Naive thymus-derived CD8-positive, alpha-beta T cell (primary cell): ENCODE measurements at places on chromosomes 2 and 18. TPM values are rescaled to one million over a fixed set of nuclear protein-coding genes. Genes with fewer than 3 reads are reported as not detected.

The DSG1 gene
- total RNA-seq, result not detected

The SULT6B1 gene
- total RNA-seq, result not detected

The KRTCAP3 gene
- 20.9 TPM for total RNA-seq

The ST6GAL2 gene
- total RNA-seq, result not detected

The LYG1 gene
- total RNA-seq, result 3.8 TPM

The L3MBTL4 gene
- total RNA-seq, result 0.18 TPM

The CDH20 gene
- 0.60 TPM for total RNA-seq

The IHH gene
- total RNA-seq, result not detected

The SULT1C4 gene
- not detected for total RNA-seq

The POTEJ gene
- total RNA-seq, result not detected

The POTEI gene
- total RNA-seq, result not detected

The IL18RAP gene
- 1.2 TPM for total RNA-seq
